Right cardiac atrium (tissue), 5 donors: ENCODE measurements at places on chromosomes 2 and 18.

DNA sequence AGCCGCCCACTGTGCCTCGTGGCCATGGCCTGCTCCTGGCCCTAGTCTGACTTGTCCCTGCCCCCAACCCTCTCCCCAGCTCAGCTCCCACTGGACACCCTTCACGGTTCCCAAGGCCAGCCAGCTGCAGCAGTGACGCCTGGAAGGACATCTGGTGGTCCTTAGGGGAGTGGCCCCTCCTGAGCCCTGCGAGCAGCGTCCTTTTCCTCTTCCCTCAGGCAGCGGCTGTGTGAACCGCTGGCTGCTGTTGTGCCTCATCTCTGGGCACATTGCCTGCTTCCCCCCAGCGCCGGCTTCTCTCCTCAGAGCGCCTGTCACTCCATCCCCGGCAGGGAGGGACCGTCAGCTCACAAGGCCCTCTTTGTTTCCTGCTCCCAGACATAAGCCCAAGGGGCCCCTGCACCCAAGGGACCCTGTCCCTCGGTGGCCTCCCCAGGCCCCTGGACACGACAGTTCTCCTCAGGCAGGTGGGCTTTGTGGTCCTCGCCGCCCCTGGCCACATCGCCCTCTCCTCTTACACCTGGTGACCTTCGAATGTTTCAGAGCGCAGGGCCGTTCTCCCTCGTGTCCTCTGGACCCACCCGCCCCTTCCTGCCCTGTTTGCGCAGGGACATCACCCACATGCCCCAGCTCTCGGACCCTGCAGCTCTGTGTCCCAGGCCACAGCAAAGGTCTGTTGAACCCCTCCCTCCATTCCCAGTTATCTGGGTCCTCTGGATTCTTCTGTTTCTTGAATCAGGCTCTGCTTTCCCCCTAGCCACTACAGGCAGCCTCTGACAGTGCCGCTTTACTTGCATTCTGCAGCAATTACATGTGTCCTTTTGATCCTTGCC is 35.8 kb downstream of the ANO7 start:
- DNase-seq, result peak; percentile 76

DNA sequence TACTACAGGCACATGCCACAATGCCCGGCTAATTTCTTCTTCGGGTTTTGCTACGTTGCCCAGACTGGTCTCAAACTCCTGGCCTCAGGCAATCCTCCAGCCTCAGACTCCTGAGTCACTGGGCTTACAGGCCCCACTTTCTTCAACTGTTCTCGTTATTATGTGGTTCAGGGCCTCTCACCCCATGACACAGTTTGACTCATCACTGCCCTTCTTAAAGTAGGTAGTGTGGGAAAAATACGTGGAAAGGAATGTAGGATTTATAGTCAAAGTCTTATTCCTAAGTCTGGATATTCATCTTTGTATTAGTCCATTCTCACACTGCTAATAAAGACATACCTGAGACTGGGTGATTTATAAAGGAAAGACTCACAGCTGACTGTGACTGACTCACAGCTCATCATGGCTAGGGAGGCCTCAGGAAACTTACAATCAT is 19.4 kb downstream of the CENPA start:
- DNase-seq, result no peak

GRCh38 chr2:178747767-178748166 is 59.5 kb downstream of the TTN start:
- DNase-seq, result no peak

DNA sequence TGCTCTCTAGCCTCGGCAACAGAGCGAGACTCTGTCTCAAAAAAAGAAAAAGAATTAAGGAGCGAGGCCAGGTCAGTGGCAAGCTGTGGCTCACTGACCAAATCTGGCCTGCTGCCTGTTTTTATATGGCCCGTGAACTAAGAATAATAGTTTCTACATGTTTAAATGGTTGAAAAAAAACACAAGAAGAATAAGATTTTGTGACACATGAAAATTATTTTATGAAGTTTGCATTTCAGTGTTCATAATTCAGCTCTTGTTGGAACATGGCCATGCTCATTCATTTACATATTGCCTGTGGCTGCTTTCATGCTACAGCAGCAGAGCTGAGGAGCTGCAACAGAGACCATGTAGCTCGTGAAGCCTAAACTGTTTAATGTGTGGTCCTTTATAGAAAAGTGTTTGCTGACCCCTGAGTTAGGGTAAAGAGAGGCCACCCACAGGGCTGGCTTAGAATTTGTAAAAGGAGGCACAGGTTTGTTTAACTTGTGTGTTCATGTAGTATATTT is 59.5 kb downstream of the MFSD6 start:
- DNase-seq, result no peak

DNA sequence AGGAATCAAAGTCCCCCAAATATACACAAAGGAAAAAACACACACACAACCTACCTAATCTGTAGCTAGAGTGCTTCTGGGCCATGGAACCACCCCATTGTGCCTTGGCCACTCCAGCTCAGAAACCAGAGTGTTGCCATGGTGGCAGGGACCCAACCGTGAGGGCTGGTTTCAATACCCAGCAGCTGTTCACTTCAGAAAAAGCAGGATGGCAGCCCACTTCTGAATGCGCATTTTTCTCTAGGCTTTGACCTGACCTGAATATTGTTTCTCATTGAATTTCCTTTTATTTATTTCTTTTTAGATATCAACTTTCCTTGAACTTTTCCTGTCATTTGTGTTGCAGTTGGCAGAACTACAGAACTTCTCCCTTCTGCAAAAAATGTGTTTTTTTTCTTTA is 43.0 kb upstream of the EHBP1 start:
- peak; percentile 13 for DNase-seq

GRCh38 chr2:20196053-20196656 is 28.8 kb downstream of the SDC1 start:
- no peak for DNase-seq

GRCh38 chr18:44541781-44542180 is 138.9 kb upstream of the SETBP1 start:
- DNase-seq, result no peak

- DNase-seq, result no peak
These were observed 182.9 kb upstream of the TPO start for GRCh38 chr2:1230155-1230893.

GRCh38 chr18:76484749-76485387 is 10.2 kb downstream of the ZNF516 start:
- no peak for DNase-seq

GRCh38 chr2:20350041-20350712 is 467 bp downstream of the PUM2 start:
- no peak for DNase-seq

DNA sequence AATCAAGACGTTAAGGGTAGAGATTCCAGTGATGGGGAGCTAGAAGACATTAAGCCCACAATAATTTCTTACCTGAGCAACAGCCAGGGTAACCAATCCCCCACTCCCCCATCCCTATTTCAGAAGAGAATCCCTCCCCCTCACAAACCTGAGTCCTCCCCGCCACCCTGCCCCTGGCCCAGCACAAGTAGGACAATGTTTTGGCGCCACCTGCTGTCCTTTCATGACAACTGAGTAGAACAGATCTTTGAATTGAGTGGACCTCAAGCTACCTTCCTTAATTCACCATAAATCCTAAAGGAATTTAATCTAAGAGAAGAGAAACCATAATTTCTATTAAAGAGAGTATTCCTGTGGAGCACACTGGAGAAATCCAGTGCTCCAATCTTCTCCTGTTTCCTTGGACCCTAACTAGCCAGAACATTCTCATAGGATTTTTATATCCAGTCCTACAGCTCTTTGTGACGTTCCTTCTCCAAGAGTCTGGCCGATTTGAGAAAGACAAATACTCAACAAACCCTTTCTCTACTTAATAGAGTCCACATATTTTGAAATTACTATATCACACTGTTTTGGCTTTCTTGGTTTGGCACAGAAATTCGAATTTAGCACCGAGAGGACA is 41.1 kb downstream of the NHEJ1 start:
- peak; percentile 65 for DNase-seq

DNA sequence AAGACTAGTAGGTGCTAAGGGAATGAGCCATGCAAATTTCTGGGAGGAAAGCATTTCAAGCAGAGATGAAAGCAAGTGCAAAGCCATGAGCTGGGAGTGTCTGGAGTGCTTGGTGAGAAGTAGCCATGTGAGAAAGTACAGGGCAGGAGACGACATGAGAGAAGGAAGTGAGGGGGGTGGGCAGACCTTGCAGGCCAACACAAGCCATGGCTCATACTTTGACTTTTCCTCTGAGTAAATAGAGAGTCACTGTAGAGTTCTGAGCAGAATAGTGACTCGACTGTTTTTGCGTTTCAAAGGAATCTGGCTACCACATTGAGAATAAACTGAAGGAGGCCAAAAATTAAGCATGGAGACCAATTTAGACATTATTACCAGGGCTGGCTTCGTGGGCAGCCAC is 42.2 kb downstream of the SCN2A start:
- no peak for DNase-seq

- no peak for DNase-seq
These were observed 61.8 kb downstream of the TBC1D8 start for GRCh38 chr2:101089419-101089818.

GRCh38 chr2:156492979-156493378 is 56.8 kb downstream of the GPD2 start:
- no peak for DNase-seq

DNA sequence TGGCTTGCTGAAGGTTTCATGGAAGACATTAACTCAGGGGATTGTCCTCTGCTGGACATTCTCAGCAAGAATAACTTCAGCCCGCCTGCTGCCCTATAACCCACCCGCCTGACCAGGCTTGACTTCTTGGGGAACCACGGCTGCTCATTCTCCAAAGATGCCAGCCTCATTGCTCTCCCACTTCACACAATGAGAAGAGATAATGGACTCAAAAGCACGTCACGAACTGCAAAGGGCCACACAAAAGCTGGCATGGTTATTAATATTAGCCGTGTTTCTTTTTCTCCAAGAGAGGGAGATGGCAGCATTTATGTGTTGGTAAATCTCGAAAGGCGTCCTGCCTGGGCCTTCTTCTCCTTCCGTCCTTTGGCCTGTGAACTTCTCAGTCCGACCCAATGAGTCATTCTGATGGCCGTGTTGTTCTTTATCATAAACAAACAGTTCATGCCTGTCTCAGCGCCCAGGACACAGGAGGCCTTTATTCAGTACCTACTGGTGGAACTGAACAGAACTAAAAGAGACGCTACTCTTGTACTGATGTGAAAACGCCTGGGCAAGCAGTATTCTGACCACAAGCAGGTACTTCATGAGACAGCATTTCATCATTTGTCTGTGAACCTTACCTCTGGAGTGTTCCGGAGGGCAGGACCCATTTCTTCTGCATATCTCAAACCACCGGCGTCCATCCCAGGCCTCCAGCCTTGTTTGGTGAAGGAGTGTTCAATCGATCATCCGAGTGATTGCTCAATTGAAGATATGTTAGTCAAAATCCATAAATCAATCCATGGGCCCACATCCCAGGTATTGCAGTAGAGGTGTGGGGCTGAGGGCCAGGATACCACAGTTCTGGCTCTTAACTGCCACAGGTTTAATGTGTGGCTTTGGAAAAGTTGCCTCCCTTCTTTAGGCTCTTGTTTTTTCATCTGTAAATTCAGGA is 25.1 kb upstream of the KLHL29 start:
- DNase-seq, result no peak

- no peak for DNase-seq
These were observed 25.0 kb downstream of the WDFY1 start for GRCh38 chr2:223920109-223920508.

- DNase-seq, result no peak
These were observed 124.1 kb downstream of the METTL8 start for GRCh38 chr2:171309455-171310286.

GRCh38 chr18:63255435-63255834 is 64.1 kb downstream of the BCL2 start:
- no peak for DNase-seq

DNA sequence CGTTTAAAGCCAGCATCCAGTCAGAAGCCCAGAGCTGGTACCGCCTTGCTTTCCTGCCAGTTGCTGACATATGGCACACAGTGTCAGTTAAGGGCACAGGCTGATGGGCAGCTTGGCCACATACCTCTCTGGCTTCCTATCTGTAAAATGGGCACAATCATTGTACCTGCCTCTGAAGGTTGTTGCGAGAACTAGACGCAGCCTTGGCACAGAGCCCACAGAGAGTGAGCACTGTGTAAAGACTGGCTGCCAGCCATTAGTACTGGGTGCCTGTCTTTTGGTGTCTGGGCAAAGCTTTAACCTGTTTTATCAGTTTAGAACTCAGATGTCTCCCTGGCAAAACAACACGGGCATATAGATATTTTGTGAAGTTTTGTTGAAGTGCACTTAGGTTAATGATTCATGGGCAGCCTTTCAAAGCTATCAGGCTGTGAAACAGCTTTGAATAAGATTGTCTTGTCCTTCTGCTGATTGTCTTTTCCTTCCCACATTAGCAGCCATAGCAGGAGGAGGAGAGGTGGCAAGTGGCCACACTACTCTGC is 269.5 kb downstream of the NEDD4L start:
- DNase-seq, result peak; percentile 72

GRCh38 chr2:134988994-134989605 is 58.1 kb downstream of the MAP3K19 start:
- DNase-seq, result no peak

DNA sequence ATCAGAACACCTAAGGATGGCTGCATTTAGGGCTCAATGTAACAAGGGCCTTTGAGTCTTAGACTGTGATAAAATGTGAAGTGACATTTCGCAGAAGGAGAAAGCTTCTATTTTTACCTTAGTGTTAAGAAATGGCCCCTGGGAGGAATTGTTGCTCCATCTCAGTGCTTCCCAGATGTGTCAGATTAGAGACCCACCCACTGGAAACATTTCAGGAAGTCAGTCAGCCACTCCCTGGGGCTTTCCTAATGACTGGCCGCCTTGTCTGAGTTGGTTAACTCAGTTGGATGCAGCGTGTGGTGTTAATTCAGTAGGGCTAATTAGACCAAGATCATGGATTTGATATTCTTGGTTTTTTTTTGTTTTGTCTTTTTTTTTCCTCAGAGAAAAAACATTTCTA is 355.9 kb downstream of the PIK3C3 start:
- DNase-seq, result no peak

- no peak for DNase-seq
These were observed 19.5 kb downstream of the BOLA3 start for GRCh38 chr2:74128206-74128605.

- DNase-seq, result no peak
These were observed 45.1 kb downstream of the DHX57 start for GRCh38 chr2:38830526-38831159.

- no peak for DNase-seq
These were observed 18.8 kb downstream of the DYNC2LI1 start for GRCh38 chr2:43792653-43793052.

GRCh38 chr2:62293490-62294271 is 97.8 kb downstream of the B3GNT2 start:
- peak; percentile 76 for DNase-seq

- DNase-seq, result peak; percentile 78
These were observed 50.8 kb downstream of the DNMT3A start for GRCh38 chr2:25290811-25291495.

- DNase-seq, result no peak
These were observed 19.3 kb downstream of the CCT7 start for GRCh38 chr2:73253400-73253799.
